ENCODE measurements at places on chromosomes 2 and 18. TPM values are rescaled to one million over a fixed set of nuclear protein-coding genes. Genes with fewer than 3 reads are reported as not detected.

ST8SIA5 gene
- 9.8 TPM for total RNA-seq

VWA3B gene
- not detected for total RNA-seq

CPLX4 gene
- not detected for total RNA-seq

ADAM17 gene
- total RNA-seq, result 34.0 TPM

IL1A gene
- total RNA-seq, result 0.22 TPM

FAM228A gene
- total RNA-seq, result not detected

OSR1 gene
- not detected for total RNA-seq

CROCC2 gene
- not detected for total RNA-seq

RGPD3 gene
- total RNA-seq, result 0.02 TPM

GALNT13 gene
- 0.05 TPM for total RNA-seq

CABLES1 gene
- total RNA-seq, result 9.0 TPM

PRSS56 gene
- not detected for total RNA-seq

TAF4B gene
- 4.0 TPM for total RNA-seq

SLC19A3 gene
- total RNA-seq, result not detected

SATB2 gene
- 7.8 TPM for total RNA-seq

LOXHD1 gene
- total RNA-seq, result not detected

GPR35 gene
- total RNA-seq, result not detected

MEP1B gene
- total RNA-seq, result not detected

EFR3B gene
- total RNA-seq, result 0.02 TPM

SCG2 gene
- total RNA-seq, result 18.0 TPM

CTIF gene
- total RNA-seq, result 19.7 TPM

HJURP gene
- 58.4 TPM for total RNA-seq

TXNDC2 gene
- 1.6 TPM for total RNA-seq

ABCG8 gene
- not detected for total RNA-seq

CRYGC gene
- not detected for total RNA-seq

SLC39A6 gene
- 101 TPM for total RNA-seq

MGAT4A gene
- not detected for total RNA-seq

IMPA2 gene
- total RNA-seq, result 10.4 TPM

Data from M059J (cell line).